ENCODE measurements at places on chromosomes 3 and 15.

- peak; percentile 83 for DNase-seq
Measured at GRCh38 chr15:66670762-66671580, 31.1 kb upstream of the SMAD6 start.

GRCh38 chr15:53534105-53534839 lies 225.2 kb downstream of the WDR72 start:
- DNase-seq = no peak

DNA sequence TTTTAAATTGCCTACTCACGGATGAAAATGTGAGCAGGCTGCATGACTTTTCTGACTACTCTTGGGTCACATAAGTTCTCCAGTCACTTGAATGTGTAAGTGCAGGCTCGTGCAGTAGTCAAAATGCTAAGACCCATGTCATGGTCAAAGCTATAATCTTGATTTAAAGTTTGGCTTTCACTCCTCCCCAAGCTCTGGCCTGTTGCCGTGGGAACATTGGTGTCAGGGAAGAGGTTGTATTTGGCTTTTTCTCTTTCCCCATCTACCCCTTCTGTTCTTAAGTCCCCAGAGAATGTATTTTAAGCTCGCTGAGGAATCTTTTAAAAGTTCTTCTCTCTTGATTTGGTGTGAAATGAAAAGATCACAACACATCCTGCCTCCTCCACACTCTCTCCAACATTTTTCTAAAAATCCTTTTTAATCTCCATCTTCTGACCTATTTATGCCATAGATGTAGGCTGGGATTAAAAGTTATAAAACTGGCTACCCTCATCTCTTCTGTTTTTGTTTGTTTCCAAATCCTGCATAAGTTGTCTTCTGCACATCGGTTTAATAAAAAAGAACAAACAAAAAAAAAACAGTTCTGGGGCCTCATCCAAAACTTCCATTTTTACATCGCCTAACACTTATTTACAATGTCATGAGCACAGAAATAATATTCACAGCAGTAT lies 61.4 kb upstream of the ADAMTSL3 start:
- DNase-seq = no peak

GRCh38 chr3:150605998-150606641 lies 3.0 kb downstream of the SELENOT start:
- no peak for DNase-seq

DNA sequence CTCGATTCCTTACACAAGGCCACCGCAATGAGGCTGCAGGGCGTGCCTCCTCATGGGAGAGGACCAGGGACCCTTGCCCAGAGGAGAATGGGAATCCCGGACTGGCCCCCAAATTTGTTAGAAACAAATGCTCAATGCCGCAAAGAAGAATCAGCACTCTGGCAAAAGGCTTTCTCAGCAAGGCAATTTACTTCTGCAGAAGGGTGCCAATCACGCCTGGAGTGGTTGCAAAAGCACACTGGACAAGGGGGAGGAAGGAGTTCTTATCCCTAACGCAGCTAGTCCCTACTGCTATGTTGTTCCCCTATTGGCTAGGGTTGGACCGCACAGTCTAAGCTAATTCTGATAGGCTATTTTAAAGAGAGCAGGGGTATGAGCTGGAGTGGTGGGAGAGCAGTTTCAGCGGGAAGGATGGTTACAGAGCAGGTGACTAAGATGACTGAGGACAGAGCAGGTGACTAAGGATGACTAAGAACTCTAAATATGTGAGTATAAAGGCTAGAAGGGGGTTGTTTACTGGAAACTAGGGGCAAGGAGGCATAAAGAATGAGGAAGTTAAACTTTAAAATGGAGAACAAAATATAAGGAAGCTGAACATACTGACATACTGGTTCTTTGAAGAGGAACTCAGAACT lies 48.5 kb downstream of the KATNBL1 start:
- DNase-seq = no peak

- no peak for DNase-seq
Measured at GRCh38 chr3:172217877-172218276, 178.5 kb downstream of the FNDC3B start.

DNA sequence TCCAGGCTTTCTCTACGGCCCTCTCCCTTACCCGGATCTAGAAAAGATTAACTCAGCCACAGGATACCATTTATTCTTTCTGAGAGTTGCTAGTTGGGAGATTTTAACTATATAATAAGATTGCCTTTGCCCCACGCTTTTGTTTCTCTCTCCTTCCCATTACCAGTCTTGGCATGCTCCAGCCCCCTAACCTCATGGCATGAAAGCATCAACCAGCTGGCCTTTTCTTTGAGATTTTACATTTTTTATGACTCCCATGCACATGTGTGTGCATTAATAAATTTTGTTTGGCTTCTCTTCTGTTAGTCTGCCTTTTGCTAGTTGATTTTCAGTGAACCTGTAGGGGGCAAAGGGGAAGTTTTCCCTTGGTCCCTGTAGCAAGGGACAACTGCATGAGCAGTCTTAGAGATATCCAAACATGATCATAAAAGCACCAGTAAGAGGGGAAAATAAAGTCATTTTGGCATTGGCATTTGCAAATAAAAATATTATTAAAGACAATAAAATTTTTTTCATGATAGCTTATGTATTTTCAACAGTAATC lies 73.6 kb downstream of the OXSM start:
- no peak for DNase-seq

DNA sequence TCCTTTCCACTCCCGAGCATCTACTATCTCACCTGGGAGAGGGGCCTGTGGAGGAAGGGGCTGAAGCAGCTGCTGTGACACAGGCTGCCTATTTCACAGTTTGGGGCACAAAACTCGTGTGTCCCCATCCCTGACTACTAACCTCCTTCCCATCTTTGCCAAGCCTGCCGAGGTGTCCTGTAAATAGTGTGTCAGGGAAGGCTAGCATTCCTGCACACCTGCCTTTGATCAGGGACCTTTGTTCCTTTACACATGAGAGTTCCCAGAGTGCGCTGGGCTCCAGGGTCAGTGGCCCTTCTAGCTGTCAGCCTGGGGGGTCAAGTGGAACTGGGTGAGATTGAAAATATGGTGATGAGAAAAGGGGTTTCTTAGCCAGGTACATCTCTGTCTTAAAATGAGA lies 13.0 kb upstream of the TF start:
- no peak for DNase-seq

DNA sequence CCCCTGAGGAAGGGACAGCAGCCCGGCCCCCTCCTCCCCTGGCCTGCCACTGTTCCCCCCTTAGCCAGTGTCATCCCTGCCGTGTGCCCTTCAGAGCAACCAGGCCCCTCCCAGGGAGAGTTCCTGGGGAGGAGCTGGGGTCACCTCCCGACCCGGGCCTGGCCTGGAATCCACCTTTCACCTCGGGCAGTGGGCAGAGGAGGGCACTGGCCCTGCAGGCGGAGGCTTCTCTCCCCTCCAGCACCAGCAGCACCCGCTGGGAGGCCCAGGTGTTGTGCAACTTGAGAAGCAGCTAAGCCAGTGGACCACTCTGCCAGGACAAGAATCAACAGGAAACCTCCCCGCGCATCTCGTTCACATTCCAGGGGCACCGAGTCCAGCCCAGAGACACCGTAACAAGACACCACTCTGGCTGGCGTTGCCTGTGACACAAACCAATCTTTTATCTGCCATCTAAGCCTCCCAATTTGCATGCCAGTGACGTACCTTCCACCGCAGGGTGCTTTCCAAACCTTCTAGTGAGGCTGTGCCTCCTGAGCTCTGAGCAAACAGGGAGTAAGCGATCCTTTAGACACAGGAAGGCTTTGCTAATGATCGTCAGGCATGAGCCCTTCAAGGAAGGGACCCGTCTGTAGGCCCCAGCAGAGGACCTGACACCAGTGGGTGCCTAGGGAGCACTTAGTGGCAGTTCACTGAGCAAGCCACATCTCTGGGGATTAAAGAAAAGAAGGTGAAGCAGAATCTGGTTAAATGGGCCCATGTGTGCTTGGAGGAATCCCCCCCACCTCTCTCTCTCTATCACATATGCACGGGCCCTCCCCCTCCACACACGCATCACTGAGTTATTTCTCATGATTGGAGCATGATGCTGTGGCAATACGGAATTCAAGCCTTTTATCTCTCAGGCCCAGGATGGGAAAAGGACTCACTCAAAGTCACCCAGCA lies 98.9 kb upstream of the TLE3 start:
- DNase-seq = peak; percentile 66

GRCh38 chr3:71547249-71548198 lies 36.0 kb downstream of the FOXP1 start:
- DNase-seq = no peak

- DNase-seq = no peak
Measured at GRCh38 chr3:58190882-58191281, 19.9 kb downstream of the DNASE1L3 start.

DNA sequence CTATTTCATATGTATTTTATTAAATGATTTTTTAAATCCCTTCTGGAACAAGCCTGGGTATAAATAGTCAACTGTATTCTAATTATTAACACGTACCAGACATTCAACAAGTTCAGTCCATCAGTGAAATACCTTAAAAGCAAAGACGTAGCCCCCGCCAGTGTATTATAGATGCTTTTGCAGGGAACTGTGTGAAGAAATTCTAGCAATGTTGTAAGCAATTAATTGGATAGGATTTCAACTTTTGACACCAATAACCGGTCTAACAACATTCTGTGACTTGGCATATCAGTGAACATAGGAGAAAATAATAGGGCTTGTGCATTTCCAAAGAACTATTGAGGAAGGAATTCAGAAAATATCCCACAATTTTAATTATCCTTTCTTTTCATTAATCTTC lies 67.2 kb upstream of the TGFBR2 start:
- DNase-seq = no peak

DNA sequence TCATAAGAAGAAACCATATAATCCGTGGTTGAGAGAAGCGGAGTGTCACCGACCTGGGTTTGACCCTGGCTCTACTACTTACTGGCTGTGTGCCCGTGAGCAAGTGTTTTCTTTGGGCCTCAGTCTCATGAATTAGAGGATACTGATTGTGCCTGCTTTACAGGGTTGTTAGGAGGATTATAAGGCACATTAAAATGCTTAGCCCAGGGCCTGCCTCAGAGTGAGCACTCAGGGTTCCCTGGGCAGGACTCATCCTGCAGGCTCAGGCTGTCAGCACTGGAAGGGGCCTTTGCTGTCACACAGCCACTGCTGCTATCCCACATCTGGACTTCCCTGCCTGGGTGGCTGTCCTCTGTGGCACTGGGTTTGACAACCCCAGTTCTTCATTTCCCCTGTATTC lies 4.7 kb downstream of the PLA2G4F start:
- DNase-seq = no peak

DNA sequence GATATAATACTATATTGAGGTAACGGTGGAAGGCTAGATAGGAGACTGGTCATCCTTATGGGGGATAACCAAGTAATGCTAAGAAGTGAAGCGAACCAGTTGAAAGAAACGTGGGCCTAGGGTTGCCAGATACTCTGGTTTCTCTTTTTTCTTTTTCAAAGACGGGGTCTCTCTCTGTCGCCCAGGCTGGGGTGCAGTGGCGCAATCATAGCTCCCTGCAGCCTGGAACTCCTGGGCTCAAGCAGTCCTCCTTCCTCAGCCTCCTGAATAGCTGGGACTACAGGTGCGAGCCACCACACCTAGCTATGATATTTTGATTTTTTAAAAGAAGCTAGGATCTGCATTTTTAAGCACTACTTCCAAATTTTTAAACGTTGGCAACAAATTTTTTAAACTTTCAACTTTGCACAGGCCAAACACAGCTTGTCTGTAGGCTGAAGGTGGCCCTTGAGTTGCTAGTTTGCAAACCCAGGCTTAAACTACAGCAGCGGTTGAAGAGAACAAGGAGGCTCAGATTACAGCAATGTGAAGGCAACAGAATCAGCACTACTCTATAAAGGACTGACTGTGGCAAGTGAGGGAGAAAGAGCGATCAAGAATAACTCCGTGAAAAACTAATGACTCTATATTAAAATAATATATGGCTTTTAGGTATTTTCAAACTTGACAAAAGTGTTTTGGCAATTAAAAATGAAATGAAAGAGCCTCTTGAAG lies 1.2 kb upstream of the RUBCN start:
- DNase-seq = no peak

GRCh38 chr15:100889385-100890050 lies 9.9 kb downstream of the ALDH1A3 start:
- DNase-seq = no peak

DNA sequence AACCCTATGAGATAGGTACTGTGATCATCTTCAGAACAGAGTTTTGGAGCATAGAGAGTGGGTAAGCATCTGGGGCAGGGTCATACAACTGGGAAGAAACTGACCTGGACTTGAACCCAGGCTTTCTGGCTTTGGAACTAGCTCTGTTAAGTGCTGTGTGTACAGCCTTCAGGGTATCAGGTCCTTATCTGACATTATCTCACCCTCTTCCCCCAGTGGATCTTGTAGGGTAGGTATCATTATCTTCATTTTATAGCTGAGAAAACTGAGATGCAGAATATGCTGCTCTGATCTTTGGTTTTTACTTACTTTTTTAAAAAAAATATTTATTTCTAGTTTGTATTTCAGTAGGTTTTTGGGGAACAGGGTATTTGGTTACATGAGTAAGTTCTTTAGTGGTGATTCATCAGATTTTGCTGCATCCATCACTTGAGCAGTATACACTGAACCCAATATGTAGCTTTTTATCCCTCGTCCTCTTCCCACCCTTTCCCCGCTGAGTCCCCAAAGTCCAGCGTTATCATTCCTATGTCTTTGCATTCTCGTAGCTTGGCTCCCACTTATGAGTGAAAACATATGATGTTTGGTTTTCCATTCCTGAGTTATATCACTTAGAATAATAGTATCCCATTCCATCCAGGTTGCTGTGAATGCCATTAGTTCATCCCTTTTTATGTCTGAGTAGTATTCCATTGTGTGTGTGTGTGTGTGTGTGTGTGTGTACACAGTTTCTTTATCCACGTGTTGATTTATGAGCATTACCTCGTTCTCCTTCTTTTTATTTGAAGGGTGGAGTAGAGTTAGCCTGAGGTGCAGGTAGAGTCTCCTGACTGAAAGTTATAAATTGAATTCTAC lies 271.2 kb downstream of the PTPRG start:
- DNase-seq = no peak

GRCh38 chr15:73927003-73927475 lies 777 bp downstream of the LOXL1 start:
- DNase-seq = peak; percentile 20

DNA sequence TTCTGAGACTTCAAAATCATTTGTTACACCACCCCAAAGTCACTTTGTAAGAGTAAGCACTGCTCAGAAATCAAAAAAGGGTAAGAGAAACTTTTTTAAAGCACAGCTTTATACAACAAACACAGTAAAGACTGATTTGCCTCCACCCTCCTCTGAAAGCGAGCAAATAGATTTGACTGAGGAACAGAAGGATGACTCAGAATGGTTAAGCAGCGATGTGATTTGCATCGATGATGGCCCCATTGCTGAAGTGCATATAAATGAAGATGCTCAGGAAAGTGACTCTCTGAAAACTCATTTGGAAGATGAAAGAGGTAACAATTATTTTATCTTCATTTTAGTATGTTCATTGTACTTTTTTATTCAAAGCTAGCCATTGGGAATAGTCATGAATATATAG lies 32.6 kb downstream of the BLM start:
- no peak for DNase-seq

GRCh38 chr3:112407214-112407887 lies 74.4 kb downstream of the CD200 start:
- no peak for DNase-seq

DNA sequence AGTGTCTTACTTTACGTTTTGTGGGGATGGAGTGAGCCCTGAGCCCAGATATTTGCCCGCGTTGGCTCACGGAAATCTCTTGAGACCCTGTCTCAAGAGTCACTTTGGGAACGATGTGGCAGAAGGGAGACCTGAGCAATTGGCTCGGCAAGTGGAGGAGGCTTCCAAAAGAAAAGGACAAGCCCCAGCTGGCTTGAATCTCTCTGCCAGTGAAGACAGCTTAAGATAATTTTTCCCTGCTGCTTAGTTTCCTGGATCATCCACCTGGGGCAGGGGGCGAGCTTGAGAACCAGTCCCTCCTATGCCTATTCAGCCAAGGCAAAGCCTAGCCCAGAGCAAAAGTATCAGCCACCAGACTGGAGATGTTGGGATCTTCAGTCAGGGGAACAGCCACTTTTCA lies 708 bp downstream of the SEC22A start:
- no peak for DNase-seq

Data from Peyer's patch (tissue), 4 donors.